SK-MEL-5 (cell line): ENCODE measurements at places on chromosomes 1 and 21.

GRCh38 chr1:228009828-228010775, 3.3 kb downstream of the WNT3A start:
- DNase-seq, result no peak

DNA sequence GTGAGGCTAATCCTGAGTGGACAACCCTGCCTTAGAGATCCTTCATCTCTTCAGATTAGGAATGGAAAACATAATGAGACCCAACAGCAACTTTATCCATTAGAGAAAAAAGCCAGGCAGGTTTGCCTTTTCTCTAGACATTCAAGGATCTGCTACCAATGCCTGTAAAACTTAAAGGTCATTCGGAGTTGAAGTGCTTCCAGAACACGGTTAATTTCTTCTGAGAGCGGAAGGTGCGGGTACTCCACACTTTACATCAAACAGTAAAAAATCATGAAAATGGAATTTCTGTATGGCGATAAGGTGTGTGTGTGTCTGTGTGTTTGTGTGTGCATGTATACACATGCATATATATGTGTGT, 65.2 kb upstream of the PRKACB start:
- no peak for DNase-seq

DNA sequence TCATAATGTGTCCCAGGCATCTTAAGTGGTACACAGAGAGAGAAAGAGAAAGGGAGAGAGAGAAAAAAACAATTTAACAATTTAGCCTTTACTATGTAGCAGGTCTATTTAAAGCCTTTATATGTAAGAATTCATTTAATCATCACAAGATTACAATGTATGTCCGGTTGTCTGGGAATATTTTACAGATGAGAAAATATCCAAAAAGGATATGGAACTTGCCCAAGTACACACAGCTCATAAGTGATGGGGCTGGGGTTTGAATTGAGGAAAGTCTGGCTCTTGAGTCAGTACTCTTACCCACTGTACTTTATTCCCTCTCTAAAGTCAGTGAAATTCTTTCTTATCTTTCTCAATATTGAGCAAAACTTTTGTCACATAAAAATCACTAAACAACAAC, 104.6 kb downstream of the LYPLAL1 start:
- DNase-seq, result no peak

GRCh38 chr21:31052489-31053142, 14.3 kb upstream of the KRTAP19-8 start:
- DNase-seq, result no peak

- peak; percentile 56 for DNase-seq
Measured at GRCh38 chr1:45785583-45785982, 17.8 kb upstream of the MAST2 start.

DNA sequence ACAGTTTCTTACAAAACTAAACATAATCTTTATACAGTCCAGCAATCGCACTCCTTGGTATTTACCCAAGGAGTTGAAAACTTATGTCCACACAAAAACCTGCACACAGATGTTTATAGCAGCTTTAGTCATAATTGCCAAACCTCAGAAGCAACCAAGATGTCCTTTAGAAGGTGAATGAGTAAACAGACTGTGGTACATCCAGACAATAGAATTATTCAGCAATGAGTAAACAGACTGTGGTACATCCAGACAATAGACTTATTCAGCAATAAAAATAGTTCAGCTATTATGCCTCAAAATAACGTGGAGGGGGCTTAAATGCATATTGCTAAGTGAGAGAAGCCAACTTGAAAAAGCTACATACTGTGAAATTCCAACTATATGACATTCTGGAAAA, 87.0 kb upstream of the GALNT2 start:
- peak; percentile 49 for DNase-seq

DNA sequence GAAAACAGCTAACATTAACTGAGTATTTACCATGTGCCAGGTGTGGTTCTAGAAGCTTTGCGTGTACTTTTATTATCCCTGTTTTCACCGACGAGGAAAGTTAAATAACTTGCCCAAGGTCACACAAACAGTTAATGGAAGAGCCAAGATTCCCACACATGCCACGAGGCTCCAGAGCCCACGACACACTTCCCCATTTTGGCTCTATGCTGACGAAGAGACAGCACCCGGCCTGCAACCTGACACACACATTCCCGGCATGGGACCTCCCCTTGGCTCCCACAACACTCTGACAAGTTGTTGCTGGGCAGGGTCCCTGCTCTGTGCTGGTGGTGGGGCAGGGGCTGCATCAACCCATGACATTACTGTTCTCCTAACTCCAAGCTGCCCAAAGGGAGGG, 52.8 kb downstream of the RAP1GAP start:
- no peak for DNase-seq

- DNase-seq, result no peak
Measured at GRCh38 chr1:2448098-2448445, 28.0 kb upstream of the PLCH2 start.

- peak; percentile 48 for DNase-seq
Measured at GRCh38 chr1:150968491-150968890, 6.1 kb downstream of the CERS2 start.

- DNase-seq, result peak; percentile 56
Measured at GRCh38 chr1:25810341-25811299, 9.1 kb upstream of the MTFR1L start.

DNA sequence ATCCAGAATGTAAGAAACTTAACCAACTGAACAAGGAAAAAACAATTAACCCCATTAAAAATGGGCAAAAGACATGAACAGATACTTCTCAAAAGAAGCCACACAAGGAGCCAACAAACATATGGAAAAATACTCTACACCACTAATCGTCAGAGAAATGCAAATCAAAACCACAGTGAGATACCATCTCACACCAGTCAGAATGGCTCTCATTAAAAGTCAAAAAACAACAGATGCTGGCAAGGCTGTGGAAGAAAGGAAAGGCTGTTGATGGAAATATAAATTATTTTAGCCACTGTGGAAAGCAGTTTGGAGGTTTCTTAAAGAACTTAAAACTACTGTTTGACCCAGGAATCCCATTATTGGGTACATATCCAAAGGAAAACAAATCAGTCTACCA, 51.2 kb downstream of the RGS4 start:
- DNase-seq, result no peak

DNA sequence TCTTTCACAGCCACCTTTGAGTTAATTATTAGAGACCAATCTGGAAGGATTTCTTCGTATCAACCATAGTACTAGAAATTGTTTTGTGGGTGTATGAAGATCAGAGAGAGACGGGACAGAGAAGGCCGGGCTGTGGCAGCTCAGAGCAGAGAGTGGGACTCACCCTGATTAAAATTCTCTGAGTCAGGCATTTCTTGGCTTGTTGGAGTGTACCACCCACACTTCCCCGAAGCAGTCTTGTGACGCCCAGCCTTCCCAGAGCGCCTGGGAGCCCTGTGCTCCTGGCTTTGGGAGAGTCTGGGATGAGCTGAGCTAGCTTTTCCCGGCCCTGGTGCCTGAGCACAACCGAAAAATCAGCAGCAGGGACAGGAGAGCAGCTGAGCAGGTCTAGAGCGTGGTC, 19.4 kb downstream of the PLEKHM2 start:
- peak; percentile 65 for DNase-seq

DNA sequence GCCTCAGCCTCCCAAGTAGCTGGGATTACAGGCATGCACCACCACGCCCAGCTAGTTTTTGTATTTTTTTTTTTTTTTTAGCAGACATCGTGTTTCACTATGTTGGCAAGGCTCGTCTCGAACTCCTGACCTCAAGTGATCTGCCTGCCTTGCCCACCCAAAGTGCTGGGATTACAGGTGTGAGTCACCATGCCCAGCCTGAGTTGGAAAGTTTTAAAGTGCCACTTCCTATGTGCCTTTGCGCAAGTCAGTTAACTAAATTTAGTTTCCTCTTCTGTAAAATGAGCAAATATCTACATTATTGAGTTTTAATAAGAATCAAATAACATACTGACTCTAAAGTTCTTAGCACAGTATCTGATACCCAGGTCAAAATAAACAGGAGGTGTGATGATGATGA, 12.4 kb downstream of the SLC19A2 start:
- no peak for DNase-seq

GRCh38 chr1:27476237-27476636, 13.7 kb downstream of the WASF2 start:
- DNase-seq, result no peak

DNA sequence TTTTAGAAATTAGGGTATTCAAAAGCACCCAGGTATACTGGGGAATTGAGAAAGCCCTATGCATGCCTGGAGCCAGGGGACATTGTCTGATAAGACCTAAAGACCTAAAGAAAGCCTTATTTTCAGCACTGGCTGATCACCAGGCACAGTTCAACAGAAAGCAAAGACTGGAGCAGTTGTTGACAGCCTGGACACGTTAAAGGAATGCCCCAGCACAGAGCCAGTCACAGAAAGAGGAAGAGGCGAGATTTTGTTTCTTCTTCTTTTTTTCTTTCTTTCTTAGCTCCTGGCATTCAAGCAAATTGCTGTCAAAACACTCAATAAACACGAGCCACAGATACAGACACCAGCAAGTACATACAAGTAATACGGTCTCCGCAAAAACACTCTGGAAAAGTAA, 40.4 kb downstream of the RNF187 start:
- DNase-seq, result no peak

DNA sequence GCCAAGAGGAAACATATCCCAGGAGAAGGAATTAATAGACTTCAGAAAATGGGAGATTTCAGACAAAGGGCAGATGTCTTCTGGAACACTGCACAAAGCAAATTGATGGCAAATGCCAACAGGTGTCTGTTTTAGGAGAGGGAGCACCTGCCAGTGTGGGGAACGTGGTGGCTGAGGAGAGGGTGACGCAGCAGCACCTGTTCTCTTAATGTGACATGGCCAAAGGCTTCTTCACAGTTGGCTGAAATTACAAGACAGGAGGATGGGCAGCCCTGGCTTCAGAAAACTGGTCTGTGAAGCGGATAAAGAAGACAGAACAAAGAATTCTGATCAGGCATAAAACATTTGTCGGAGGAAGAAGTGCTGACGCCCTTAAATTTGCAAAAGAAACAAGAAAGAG, 178.7 kb upstream of the RUNX1 start:
- no peak for DNase-seq

DNA sequence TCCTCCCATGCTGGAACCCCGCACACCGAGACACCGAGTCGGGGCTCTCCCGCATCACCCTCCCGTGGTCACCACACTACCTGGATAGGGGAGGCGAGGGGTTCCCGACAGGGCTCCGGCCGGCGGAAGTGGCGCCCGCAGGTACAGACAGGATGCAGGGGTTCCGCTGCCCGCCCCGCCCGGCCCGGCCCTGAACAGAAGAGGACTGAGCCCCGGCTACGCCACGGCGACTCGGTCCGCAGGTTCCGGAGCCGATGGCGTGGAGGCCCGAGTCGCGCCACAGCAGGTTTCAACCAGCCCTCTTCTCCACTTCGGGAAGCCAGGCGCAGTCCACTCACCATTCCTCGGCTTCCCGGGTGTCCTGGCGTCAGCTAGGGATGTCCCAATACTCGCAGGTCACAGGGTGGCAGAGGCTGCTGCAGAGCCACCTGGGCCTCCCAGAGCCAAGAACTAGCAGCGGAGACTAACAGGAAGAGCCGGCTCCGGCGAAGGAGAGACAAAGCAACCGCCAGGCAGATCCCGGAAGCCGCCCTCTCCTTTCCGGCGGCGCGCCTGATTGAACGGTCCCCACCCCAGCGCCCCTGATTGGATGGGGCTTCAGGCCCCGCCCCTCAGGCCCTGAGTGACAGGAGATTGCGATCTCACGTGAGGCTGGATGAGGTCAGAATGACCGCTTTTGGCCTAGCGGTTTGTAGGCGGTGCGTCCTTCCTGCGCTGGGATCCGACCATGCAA, at the start of gene ZNF669:
Gene ZNF669 (minus strand): TSS at position 498 of the 733 bp plus-strand sequence. CDS start 157 bp downstream, at position 341.
- peak; percentile 92 for DNase-seq

DNA sequence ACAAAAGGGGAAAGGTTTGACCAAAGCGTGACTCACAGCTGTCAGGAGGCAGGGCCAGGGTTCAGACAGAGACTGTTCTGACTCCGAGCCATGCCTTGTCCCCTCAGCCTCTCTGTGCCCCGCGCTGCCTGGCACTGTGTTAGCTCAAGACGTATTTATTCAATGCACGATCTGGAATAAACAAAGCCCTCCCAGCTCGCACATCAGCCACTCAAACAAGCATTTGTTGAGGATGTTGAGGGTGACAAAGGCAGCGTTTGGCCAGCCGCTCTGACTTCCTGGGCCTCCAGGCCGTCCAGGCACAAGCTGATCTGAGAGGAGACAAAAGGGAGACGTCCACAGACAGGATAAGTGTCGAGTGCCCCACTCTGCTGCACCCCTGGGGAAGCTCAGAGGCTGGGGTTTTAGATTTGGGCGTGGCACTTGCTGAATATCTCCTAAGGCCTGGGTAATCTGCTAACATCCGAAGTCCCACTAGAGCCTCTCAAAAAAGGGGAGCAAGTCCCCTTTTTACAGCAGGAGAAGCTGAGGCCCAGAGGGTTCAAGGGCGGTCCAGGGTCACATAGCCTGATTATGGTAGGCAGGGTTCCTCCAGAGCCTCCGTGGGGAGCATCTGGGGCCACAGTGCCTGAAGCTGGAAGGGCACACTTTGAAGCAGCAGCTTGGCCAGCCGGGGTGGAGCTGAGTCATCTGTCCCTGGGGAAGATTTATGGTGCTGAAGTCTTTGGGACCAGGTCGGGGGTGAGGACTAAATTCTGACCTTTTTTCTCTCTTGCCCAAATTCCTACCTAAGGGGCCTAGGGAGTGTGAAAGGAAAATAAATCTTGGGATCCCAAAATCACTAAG, 95.9 kb downstream of the SPSB1 start:
- no peak for DNase-seq

- DNase-seq, result no peak
Measured at GRCh38 chr1:41842993-41843755, 75.5 kb downstream of the HIVEP3 start.

DNA sequence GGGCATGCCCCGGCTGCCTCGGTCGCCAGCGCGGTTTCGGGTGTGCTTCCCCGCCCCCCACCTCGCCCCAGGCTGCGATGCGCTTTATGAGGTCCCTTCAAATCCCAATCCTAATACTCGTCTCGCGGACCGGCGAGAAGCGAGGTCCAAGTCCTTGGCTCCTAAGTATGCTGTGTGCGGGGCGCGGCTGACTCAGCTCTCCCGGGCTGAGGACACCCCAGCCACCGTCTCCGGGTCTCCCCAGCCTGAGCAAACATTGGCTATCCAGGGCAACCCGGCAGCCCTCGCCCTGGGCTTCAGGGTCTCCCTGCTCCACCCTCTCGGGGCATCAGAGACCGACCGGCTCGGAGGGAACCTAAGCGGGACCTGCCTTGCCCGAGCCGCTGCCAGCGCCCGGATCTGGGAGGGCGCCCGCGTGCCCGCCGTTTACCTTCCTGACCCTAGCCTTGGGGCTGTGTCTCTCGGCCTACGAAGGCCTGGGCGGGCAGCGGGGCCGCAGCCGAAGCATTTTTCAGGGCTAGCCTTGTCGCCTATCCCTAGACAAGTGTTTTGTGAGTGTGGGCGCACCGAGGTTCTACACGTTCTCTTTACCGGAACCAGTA, 1.2 kb downstream of the ITPKB start:
- no peak for DNase-seq

DNA sequence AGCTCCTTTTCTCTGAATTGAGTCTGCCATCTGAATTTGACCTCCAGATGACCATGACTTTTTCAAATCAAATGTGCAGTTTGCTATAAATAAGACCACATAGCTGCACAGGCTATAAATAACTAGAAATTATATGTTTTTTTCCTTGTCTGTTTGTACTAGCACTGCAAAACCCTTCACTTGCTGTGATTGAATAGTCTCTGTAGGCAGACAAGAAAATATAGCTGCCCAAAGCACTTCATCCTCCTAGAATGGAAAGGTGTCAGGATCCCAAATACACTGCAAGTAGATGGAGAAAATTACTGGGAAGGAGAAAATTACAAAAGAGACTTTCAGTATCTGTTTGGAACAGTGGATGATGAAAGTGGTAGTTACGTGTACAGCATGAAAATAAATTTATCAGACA, 175.8 kb downstream of the APP start:
- no peak for DNase-seq

- no peak for DNase-seq
Measured at GRCh38 chr21:42316891-42317290, 1.7 kb upstream of the TFF3 start.
